ENCODE measurements at places on chromosomes 12 and 14.

DNA sequence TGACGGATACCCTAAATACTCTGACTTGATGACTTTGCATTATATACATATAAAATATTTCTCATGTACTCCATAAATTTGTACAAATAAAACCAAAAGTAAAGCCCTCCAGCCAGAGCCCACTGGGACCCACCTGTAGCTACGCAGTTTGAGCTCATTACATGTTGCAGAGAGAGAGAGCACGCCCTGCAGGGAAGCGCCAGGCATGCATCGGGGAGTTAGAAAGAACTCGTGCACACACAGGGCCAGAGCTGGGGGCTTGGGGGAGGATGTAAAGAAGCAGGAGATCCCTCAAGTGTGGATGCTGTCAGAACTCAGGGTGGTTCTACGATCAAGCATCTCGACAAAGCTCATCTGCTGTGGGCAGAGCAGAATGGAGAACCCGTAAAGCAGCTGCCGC is 178.5 kb upstream of the RTL1 start:
- no peak for DNase-seq

DNA sequence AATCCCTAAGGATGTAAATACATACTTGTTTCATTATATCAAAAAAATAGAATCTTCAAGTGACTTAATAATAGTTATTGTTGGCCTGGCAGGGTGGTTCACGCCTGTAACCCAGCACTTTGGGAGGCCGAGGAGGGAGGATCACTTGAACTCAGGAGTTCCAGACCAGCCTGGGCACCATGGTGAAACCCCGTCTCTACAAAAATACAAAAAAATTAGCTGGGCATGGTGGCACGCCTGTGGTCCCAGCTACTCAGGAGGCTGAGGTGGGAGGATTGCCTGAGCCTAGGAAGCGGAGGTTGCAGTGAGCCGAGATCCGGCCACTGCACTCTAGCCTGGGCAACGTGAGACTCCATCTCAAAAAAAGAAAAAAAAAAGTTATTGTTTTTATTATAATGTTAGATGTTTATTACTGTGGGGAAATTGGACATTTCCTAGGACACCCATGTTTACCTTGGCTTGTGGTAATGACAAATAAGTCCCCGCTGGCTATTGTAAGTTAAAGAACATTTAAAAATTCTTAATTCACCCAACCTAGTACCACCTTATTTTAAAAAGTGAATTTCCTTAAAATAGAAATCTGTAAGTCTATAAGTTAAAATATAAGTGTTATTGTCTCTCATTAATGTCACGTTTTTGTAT is 1.8 kb downstream of the USP15 start:
- no peak for DNase-seq

GRCh38 chr14:68375376-68375775 is 417.5 kb downstream of the ZFP36L1 start:
- no peak for DNase-seq

DNA sequence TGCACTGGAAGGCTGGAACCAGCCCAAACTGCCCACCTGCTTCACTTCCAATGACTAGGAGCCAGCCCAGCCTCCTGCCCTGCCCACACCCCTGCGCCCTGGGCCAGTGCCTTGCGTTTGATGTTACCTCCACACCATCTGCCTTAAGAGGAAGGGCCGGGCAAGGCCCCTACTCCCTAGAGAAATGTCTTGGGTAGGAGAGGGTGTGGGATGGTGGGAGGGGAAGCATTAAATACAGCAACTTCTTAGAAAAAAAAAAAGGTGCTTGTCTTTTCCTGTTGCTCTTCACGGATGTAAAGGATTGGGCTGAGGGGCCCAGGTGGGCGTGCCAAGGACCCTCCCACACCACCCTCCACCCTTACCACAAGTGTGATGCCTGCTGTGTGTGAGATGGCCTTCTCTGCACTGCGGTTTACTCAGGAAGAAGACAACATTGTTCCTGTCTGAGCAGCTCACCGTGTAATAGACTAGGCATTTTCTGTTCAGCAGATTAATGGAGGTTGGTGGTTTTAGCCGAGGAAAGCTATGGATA is 99.9 kb downstream of the NINJ2 start:
- peak; percentile 65 for DNase-seq

DNA sequence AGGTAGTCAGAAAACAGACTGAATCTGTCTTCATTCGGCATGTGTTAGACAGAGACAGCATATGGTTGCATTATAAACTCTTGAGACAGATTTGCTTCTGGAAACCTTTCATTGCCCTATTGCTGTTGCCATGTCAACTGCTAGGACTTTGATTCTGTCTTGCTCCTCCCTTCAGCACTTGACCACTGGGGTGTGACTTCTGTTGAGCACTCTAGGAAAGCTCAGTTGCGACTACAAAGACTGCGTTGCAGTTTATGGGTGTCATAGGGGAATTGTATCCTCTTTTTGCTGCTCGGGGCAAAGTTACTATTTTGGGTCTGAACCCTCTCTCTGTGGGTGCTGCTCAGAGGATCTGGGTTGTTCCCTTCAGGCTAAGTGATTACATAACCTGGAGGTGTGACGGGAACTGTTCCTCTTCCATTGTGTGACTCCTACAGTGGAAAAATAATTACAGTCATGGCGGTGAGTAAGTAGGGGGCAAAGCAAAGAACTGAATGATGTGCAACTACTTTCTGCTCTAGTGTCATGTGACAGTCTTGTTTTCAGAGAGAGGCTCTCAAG is 44.3 kb upstream of the TRIM9 start:
- no peak for DNase-seq

DNA sequence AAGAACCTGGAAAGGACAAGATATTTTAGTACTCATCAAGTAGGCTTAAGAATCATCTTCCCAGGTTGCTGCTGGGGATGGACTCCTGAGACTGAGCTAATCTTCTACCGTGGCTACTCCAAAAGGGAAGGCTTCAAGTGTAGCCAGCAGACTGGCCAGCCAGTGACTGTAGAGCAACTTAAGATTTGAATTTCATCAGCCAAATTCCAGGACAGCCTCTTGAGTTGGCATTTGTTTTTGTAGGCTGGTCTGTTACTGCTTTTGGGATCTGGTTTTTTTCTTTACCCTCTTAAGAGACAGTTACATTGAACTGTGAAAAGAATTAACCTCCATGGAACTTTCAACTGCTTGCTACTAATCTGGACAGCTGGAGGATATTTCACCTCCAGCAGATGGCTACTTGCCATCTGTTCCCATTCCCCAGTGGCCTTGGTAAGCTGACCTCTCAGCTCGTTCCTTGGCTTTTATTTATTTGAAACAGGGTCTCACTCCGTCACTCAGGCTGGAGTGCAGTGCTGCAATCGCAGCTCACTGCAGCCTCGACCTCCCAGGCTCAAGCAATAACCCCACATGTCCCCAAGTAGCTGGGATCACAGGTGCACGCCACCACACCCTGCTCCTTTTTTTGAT is 20.7 kb downstream of the VTI1B start:
- no peak for DNase-seq

DNA sequence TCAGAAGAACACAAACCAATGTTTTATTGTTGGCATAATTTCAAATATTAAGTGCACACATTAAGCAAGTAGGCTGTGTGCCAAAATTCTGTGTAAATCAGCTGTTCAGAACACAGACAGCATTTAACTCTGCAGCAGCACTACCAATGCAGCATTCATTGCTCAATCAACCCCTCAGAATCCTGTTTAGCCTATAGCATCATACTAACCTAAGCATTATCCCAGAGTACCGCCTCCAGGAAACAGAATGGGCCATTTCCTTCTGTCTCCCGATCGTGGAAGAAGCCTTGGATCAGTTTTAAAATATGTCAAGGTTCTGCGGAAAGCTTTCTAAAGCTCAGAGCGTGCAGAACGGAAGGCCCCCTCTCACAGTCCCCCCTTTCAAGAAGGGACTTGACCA is 3.3 kb downstream of the IL26 start:
- no peak for DNase-seq

DNA sequence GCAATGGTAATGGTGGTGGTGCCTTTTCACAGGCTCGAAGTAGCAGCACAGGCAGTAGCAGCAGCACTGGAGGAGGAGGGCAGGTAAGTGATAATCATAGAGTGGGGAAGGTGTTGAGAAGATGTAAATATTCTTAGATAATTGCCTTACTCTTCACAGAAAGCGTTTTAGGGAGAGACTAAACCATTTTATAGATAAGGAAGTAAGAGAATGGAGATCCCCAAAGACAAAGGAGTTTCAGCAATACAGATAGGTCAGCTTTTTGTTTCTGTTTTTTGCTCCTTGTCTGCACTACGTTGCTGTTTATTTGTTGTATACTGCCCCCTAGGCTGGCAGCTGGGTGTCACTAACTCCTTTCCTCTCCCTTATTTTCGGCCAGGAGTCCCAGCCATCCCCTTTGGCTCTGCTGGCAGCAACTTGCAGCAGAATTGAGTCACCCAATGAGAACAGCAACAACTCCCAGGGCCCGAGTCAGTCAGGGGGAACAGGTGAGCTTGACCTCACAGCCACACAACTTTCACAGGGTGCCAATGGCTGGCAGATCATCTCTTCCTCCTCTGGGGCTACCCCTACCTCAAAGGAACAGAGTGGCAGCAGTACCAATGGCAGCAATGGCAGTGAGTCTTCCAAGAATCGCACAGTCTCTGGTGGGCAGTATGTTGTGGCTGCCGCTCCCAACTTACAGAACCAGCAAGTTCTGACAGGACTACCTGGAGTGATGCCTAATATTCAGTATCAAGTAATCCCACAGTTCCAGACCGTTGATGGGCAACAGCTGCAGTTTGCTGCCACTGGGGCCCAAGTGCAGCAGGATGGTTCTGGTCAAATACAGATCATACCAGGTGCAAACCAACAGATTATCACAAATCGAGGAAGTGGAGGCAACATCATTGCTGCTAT is 2.0 kb downstream of the SP1 start:
- peak; percentile 32 for DNase-seq

DNA sequence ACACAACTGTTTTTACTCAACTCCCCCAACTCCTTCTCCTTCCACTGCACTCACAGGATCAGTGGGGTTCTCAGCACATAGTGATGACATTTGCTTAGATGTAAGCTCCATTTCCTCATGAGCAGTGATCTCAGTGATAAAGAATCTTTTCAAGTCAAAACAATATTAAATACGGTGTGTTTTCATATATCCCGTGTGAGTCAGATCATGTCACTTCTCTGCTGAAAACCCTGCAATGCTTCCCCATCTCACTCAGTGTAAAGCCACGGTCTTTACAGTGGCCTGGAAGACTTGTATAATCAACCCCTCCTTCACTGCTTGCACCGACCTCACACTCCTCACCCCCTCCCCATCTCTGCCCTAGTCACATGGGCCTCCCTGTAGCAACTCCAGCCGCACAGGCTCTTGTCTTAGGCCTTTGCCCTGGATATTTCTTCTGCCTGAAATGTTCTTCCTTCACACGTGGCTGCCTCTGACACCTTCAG is 149.7 kb upstream of the ARHGAP5 start:
- no peak for DNase-seq

- DNase-seq, result no peak
These were observed 23.2 kb downstream of the FOS start for GRCh38 chr14:75301666-75302325.

DNA sequence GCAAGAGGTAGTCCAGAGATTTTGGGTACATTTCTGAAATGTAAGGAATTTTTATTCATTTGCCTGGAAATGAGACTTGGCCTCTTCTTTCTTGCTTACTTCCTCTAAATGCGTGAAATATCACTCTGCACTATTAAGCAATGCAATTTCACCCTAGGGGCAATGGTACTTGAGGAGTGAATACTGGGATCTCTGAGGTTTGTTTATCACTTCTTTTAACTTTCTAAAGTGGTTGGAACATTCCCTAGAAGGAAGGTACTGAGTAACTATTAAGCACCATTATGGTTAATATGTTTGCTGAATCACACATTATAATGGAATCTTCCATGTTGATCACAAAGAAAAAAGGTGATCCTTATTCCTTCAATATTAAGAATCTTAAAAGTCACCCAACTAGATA is 120.9 kb upstream of the CAND1 start:
- no peak for DNase-seq

DNA sequence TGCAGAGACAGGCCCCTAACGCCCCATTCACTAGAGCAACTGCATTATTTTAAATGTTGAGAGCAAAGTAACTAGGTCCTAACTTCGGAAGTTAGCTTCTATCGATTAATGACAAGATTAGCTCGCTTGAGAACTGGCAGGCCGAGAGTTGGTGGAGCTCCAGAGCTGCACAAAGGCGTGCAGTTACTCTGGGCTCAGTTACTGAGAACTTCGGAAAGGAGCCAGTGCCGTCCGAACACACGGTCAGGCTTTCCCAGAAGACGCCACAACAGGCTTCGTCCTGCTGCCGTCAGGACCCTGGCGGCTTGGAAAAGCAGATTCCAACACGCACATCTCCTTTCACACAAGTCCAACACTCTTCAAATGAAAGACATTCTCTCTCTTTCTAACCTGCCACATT is 45.4 kb upstream of the TESC start:
- no peak for DNase-seq

DNA sequence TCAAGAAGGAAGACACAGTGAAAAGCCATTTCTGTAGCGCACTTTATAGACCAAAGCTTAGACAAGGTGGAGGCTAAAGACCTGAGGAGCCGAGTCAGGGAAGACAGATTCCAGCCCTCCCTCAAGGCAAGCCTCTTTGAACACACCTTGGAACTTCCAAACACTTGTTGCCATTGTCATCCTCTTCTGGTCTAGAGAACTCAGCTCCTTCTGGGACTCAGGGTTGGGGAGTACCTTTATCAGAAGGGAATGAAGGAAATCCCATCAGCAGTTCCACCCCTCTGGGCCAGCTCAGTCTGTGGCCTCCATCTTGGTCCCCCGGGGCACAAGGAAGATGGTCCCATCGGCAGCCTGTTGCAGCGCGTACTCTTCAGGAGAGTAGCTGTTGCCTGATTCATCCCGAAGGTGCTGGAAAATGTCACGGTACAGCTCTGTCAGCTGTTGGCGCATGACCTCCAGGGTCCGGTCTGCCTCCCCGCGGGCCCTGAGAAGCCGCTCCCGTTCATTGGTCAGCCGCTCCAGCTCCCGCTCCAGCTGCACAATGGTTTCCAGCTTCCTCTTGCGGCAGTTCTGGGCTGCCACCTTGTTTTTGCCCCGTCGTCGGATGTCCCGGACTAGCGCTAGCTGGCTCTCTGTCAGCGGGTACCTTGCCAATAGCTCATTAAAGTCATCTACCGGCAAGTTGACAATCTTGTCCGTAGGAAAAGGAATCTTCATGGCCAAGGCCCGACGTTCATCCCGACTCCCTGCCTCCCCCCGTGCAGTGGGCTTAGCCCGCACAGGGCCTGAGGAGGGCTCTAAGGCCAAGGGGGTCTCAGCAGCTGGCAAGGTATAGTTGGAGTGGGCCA is 8.5 kb downstream of the NFE2 start:
- no peak for DNase-seq

DNA sequence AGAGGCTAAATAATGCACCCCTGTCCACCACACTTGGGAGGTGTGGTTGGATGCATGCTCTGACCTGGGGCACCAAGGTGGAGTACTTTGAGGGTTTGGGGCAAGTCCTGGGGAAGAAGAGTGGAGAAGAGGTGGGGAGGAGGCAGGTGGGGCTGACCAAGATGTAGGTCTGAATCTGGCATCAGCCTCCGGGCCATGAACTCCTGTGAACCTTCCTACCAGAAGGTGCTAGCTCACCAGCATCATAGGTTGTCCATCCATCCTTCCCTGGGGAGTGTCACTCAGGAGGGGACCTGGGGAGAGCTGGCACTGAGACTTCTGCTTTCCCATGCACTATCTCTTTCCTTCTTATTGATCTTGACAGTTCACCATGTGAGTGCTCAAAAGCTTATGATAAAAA is 13.6 kb upstream of the EMP1 start:
- DNase-seq, result no peak
